ENCODE measurements at places on chromosomes 16 and 17.

DNA sequence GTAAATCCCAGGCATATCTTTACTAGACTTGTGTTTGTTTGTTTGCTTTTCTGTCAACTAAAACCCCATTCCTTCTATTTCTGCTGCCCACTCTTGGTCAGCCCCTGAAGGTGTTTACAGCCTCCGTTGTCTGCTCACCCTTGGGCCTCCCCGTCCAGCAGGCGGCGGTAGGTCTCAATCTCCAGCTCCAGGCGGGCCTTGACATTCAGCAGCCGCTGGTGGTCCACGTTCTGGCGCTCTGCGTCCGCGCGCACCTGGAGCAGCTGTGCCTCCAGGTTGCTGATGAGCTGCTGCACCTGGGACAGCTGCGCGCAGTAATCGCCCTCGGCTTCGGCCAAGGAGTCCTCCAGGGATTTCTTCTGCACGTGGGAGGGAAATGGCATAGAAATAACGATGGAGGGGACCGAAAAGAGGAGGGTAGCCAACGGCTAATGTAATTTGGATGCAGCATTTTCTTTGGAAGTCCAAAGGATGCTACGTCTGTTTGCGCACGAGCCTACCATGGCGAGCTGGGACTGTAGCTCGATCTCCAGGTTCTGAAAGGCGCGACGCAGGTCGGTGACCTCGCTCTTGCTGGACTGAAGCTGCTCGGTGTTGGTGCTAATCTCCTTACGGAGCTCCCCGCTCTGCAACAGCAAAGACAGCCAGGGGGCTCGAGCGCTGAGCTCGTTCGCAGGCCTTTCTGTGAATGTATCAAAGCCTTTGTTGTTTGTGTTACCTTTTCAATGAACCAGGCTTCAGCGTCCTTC, 3.9 kb downstream of the KRT12 start:
- DNase-seq, result no peak

GRCh38 chr17:34400301-34400931, 37.4 kb upstream of the CCL1 start:
- no peak for DNase-seq

GRCh38 chr17:79658811-79659207, 48.0 kb upstream of the RBFOX3 start:
- DNase-seq, result no peak

- DNase-seq, result no peak
These were observed 18.0 kb downstream of the HLF start for GRCh38 chr17:55282741-55283140.

DNA sequence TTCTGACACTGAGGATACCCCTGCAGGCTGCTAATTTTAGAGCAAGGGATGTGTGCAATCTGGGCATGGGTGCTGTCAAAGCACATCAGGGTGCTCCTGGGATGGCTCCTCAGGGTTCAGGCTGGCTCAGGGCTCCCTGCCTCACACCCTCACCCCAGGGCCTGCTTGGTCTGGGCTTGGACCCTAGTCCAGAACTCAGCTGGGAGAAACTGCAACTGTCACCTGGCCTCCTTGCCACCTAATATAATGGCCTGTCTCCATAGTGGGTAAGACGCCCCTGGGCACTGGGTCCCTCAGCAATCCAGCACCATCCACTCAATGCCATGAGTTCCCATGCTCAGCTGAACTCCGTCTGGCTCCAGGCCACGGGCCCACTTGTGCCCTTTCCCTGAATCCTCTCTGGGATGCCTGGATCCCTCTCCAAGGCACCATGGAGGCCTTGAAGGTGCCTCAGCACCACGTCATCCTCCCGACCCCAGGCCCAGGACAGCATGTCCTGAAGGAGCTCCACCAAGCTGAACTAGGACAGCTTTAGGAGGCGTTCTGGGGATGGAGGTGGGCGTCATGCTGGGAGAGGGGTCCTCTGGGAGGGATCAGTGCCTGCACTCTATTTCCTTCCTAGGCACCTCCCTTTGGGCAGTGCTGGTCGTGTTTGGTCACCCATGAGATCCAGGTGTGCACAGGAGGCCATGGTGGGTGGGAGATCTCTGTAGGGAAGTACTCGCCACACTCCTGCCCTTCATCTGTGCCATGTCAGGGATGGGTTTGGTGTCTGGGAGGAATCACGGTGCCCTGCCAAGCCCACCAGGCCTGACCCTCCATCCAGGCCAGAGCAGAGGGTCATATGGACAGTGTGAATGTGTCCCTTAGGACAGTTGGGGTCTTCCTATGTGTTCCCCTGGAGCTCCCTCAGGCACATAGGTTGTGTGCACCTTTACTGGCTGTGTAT, 1688.4 kb downstream of the TP53TG3F start:
- DNase-seq, result no peak

DNA sequence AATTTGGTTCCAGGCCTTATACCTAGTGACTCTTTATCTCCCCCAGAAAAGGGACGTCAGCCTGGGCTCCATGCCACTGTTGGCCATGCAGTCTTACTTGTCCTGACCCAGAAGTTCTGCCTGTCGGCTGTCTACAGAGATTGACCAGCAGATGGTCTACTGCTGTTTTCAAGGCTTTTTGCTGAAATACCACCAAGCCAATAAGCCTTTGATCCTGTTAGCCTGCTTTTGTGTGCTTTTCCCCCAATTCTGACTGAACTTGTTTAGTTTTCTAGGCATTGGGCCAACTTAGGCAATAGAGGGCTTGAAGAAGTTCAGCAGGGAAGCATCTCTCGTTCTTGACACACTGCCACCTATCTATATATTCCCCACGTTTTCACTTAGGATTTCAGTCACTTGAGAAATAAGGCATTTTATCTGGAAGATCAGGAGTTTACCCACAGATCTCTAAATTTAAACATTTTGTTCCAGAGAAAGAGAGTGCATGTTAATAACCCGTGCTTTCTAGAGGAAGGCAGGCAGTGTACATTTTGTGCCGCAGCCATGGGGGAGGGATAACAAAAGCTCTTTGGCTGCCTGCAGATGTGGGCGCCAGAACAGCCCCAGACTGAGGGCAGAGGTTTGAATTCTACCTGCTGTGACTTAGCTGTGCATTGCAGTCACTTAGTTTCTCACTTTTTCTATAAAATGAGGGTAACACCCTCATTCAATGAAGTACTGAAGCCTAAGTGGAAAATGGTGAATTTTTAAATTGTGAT, 12.3 kb upstream of the CARMIL2 start:
- no peak for DNase-seq

- DNase-seq, result no peak
These were observed 44.3 kb upstream of the GNG13 start for GRCh38 chr16:844638-845350.

DNA sequence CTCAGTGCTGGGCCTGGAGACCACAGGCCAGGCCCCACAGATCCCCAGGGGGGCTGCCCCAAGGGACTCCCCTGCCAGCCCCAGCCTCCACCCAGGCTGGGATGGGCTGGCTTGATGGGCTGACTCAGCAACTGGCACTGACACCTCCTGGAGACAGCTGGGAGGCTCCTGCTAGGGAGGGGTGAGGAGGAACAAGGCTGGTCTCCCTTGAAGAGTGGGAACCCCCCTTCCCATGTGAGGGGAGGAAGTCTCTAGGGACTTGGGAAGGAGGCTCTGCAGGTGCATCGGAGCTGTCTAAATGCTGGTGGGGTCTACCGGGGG, 10.4 kb downstream of the NHERF1 start:
- DNase-seq, result no peak

DNA sequence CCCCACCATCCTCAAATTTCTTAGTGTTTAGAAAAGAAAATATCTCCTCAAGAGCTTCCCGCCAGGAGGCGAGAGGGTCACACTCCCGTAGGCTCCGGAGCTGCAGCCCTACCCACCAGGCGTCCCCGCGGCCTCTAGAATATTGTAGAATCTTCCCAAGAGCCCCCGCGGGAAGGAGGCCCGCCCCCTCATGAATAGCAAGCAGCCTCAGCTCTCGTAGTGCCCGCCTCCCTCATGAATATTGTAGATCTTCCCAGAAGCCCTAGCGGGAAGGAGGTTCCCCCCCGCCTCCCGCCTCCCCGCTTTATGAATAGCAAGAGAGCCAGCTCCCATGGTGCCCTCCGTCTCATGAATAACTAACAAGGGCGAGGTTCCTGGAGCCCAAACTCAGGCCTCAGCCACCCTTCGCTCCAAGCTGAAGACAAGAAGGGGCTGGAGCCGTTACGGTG, at the start of gene FBXO47:
TSS of gene FBXO47 (minus strand) at position 114 of the 449 bp plus-strand sequence. CDS start 4,378 bp downstream, outside the sequence.
- peak; percentile 43 for DNase-seq

GRCh38 chr17:19867079-19867328, 732 bp downstream of the ULK2 start:
- DNase-seq, result peak; percentile 17

- no peak for DNase-seq
These were observed 87.4 kb upstream of the CBX4 start for GRCh38 chr17:79926605-79927135.

- DNase-seq, result no peak
These were observed 47.6 kb downstream of the HS3ST2 start for GRCh38 chr16:22861580-22861979.

- no peak for DNase-seq
These were observed 7.1 kb upstream of the RHBDL3 start for GRCh38 chr17:32258383-32259140.

DNA sequence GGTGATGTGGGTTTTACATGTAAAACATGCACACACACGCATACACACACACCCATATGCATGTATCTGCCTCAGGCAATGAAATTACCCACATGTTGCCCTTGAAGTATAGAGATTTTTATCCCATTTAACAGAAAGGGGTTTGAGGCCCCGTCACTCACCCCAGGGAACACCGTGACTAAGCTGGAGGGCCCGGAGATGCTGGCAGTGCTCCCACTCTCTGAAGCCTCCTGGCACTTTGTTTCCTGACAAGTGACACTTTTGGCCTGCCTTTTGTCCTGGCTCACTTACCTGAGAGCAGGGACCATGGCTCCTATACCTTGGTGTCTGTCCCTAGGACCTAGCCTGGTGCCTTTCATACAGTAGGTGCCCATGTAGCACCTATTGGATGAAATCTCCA, 50.0 kb upstream of the TNRC6C start:
- no peak for DNase-seq

- no peak for DNase-seq
These were observed 11.6 kb downstream of the WIPF2 start for GRCh38 chr17:40230670-40231069.

DNA sequence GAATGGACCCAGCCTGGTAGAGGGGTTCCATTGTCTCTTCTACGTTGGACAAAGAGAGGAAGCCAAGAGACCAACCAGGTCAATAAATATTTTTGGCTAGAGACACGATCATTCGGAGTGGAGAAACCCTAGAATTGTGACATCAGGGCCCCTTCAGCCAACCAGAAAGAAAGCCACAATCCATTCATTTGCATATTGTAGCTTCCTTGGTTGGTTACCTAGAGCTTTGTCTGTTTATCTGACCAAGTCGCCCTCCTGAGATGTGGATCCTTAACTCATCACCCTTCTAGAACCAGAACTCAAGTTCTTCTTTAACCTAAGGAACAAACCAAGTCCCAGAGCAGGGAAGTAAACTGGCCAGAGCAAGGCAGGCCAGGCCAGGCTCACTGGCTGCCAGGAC, at the start of gene CCDC182:
TSS of gene CCDC182 (minus strand) at position 58 of the 400 bp plus-strand sequence. CDS start at position 31, 27 bp downstream.
- no peak for DNase-seq

DNA sequence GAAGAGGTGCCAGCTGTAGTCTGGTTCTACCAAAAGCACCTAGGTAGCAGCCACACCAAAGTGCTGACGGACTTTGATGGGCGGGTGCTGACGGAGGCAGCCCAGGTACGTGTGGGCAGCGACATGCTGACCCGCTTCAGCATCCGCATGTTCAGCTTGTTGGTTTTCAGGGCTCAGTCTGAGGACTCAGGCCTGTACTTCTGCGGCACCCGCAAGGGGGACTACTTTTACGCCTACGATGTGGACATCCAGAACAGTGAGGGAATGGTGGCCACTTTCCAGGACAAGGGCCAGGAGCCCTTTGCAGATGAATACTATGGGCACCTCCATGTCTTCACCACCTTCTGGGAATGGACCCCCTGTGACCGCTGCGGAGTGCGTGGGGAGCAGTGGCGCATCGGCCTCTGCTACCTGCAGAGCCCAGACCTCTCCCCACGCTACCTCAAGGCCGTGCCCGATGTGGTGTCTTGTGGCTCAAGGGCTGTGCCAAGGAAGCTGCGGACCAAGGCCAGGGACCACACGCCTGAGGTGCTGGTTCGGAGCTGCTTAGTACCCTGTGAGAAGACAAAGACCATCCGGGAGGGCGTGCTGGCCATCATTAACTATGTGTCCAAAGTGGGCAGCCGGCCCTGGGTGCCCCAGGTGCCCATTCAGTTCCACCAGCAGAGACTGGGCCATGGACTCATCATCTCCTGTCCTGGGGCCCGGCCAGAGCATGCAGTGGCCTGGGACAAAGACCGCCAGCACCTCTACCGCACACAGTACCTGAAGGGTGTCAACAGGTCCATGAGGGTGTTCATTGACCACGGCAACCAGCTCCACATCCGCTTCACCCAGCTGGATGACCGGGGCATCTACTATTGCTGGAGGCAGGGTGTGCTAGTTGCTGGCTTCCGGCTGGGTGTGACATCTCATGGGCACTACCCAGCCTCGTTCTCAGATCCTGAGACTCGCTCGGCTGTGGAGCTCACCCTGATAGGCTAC, 5.0 kb upstream of the EFTUD2 start:
- no peak for DNase-seq

GRCh38 chr16:740459-740763, 386 bp downstream of the CIAO3 start:
- no peak for DNase-seq

- no peak for DNase-seq
These were observed 469.6 kb upstream of the HSBP1 start for GRCh38 chr16:83338138-83338537.

GRCh38 chr17:17564896-17565295, 26.6 kb downstream of the PEMT start:
- DNase-seq, result no peak

Data from GM18507 (cell line).